ENCODE measurements at places on chromosomes 3 and 15.

DNA sequence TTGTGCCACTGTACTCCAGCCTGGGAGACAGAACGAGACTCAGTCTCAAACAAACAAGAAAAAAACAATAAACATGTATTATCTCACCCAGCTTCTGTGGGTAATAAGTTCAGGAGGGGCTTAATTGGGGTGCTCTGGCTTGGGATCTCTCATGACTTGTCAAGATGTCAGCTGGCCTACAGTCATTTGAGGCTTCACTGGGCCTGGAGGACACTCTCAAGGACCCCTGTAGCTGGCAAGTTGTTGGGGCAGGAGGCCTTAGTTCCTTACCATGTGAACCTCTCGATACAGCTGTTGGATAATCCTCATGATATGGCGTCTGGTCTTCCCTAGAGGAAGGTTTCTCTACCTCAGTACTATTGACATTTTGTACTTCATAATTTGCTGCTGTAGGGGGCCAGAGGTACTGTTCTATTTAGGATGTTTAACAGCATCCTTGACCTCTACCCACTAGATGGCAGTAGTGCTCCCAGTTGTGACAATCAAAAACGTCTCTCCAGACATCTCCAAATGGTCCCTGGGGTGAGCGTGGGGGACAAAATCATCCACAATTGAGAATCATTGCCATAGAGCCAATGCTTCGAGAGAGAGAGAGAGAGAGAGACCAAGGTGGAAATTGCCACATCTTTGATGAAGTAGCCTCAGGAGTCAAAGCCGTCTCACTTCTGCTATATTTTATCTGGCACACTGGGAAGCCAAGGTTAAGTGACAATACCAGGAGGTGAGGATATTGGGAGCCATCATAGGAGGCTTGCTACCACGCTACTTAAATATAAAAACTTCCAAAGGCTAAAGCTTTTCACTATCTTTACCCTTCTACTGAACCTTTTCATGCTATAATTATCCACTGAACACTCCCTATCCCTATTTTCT lies 23.9 kb upstream of the SLTM start:
- DNase-seq = peak; percentile 71

DNA sequence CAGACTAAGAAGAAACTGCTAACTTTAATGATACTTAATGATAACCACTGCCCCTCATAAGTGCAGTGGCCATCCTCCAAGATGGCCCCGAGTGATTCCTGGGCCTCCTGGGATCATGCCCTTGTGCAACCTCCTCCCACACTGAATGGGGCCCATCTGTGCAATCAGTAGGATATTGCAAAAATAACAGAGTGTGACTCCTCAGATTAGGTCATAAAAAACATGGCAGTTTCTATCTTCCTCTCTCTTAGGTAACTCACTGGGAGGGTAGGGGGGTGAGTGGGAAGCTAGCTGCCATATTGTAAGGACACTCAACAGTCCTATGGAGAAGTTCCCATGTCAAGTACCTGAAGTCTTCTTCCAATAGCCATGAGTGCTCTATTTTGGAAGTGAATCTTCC lies 173.0 kb downstream of the SHQ1 start:
- DNase-seq = no peak

DNA sequence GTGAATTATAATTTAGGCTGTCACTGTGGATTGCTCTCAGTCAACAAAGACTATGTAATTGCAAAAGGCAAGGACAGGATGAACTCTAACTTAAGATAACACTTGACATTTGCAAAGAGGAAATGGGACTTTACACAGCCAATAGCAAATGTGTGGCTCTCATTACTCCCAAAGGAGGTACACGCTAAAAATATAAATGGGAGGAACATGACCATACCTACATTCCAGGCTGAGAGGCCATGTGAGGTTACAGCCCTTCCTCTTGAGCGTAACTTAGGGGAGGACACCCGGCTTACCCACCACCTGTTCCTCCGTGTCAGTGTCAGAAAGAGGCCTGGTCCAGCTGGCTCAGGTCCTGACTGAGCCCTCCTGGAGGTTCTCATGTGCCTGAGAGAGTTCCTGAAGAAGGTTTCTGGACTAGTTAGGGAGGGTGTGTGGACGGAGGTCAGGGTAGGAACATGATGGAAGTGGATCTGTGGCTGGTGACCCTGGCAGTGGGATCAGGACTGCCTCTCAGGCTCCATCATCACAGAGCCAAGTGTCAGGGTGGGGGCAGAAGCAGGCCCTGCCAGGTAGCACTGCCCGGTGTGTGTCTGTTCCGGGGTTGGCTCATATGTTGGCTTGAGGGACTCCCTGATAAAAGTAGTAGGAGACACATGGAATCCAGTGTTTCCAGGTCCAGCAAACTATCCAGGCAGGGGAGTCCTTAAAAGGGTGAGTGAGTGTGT lies 7.9 kb downstream of the POPDC2 start:
- no peak for DNase-seq

DNA sequence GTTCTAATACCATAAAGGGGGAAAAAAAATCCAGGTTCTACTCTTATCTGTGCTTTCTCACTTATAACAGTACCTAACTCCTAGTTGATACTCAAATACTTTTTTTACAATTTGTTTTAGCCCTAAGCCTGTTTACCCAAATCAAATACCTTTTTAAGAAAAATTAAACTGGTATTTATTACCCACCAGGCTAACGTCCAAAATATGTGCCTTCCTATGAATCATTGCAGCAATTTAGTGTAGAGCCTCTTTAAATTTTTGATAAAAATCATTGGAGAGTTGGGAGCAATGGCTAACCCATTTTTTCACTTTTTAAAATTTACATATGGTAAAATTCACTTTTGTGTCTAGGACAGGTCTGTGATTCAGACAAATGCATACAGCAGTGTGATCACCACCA lies 27.9 kb downstream of the FILIP1L start:
- DNase-seq = no peak

DNA sequence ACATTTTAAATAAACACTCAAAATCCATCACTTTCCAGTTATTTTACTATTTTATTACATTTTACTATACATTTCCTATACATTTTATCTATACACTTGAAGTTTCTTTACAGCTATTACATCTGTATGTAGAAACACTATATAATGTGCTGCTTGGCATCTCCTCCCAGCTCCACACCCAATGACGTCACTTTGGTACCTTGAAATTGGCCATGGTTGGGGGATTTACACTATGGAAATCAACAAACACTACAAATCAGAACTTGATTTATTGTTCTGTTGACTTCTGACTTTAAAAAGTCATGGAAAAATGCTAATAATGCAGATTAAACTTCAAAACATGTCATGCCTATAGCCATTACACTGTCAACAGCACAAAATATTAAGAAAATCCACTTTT lies 48.9 kb upstream of the STT3B start:
- no peak for DNase-seq

- DNase-seq = no peak
Observed at GRCh38 chr15:74374648-74375302, 7.3 kb upstream of the CYP11A1 start.

DNA sequence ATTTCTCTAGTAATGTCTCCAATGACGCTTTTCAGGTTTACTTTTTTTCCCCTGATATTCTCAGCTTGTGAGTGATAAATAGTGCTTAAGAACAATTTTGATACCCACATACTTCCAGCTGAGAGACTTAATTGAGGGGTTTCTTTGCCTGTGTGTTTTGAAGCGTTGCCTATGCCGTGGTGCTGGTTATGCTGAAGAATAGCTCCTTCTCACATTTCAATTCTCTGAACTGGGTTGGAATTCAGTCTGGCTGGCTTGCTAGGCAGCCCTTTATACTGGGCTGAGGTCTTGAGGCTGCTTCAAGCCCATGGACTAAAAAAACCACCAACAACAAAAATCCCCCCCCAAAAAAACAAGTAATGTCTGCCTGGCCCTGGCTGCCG lies 87.4 kb downstream of the CHST2 start:
- DNase-seq = no peak

DNA sequence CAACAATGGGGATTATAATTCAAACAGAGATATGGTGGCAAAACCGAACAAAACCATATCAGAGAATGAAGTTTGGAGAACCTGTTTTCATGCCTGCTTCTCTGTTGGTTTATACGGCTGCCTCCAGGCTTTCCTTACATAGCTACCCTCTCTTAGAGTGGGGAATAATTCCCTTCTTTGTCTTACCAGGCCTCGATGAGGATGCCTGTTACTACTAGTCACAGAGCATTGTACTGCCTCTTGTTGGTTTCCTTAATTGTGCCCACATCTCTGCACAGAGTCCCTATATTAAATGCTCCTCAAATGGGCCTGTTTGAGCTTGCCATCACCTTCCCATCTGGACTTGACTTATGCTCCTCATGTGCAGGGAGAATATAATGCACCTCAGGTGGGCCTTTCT lies 92.9 kb downstream of the NCEH1 start:
- DNase-seq = no peak

DNA sequence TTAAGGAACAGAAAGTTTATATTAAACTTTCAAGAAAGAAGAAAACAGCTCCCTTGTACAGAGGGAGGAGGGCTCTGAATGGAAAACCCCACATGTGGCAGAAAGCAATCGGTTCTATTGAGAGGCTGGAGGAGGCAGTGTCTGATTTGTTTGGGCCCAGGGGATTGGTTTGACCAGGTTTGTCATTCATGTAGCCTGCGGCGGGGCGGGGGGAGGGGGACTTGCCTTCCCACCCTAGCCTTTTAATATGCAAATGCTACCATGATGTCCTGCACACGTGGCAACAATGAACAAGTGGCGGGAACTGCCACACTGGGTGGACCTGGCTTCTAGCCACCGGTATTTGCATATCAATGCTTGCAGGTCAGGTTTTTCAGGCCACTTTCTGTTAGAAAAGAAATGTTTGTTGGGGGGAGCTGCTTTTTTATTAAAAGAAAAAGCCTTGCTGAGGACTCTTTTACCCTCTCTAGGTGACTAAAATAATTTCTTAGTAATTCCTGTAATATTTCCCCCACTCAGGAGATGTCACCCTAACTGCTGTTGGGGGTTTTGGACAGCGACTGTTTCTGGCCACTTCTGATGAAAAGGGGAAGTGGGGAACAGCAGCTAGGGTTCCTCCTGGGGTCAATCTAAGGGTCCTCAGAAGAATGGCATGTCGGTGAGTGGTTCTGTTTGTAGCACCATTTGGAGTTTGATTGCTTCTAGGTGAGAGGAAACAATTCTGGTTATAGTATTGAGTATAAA lies 691.2 kb downstream of the TBL1XR1 start:
- no peak for DNase-seq

DNA sequence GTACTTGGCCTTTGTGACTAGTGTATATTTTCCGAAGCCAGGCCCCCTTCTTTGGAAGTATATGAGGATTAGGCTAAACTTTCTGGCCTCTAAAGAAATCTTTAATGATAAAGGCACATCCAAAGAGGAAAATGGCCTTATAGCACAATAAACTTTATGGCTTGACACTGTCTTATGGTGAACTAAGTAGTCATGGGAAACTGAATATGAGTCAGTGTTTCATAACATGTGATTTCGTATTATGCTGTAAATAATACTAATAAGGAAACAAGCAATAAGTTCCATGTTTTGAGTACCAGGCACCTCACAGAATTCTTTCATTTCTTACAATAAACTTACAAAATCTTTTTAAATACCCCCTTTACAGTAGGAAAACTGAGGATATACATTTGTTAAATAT lies 8.2 kb downstream of the ZPLD1 start:
- no peak for DNase-seq

GRCh38 chr3:172549144-172549543 lies 25.9 kb upstream of the TNFSF10 start:
- DNase-seq = no peak

GRCh38 chr15:31499953-31500765 lies 173.5 kb downstream of the KLF13 start:
- no peak for DNase-seq

Measured in stimulated activated CD4-positive, alpha-beta T cell treated with anti-CD3 and anti-CD28 coated beads, Interleukin-4, amount 100 ng/mL, for 24 hours (primary cell).